Stimulated activated CD8-positive, alpha-beta memory T cell treated with anti-CD3 and anti-CD28 coated beads, Interleukin-7, amount 100 ng/mL, for 48 hours (primary cell): ENCODE measurements at places on chromosomes 11 and 22.

DNA sequence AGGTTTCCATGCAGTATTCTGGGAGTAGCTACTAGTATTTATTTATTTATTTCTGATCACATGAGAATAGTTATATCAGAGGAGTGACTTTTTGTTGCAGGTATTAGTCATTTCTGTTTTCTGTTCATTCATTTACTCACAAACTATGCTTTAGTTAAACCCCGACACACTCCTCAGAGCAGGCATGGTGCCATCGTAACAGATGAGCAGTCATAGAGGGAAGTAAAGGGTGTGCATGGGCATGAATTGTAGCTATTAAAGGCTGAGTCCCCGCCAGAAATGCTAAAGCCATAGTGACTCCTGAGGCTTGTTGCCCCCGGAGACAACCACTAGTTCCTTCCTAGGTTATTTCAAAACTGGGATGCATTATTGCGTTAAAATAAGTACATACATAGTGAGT, 10.6 kb downstream of the JHY start:
- no peak for DNase-seq

DNA sequence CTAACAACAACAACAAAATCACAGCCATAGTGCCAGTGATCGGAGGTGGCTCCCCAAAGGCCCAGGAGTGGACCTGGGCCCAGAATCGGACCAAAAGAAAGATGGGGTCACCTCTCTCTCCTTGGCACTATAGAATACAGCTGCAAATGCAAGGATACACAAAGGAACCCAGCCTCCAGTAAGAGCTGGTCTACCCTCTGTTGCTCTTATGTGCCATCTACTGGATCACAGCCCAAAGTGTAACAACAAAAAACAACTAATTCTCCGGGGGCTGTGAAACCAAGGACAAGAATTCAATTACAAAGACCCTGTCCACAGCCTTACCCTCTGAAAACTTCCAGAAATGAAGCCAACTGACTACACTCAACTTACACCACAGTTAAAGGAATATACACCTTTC, 21.6 kb downstream of the OR8G5 start:
- DNase-seq, result no peak

GRCh38 chr22:42236848-42237247, 33.6 kb downstream of the TCF20 start:
- no peak for DNase-seq

GRCh38 chr11:12461516-12461915, 84.1 kb downstream of the PARVA start:
- DNase-seq, result no peak

DNA sequence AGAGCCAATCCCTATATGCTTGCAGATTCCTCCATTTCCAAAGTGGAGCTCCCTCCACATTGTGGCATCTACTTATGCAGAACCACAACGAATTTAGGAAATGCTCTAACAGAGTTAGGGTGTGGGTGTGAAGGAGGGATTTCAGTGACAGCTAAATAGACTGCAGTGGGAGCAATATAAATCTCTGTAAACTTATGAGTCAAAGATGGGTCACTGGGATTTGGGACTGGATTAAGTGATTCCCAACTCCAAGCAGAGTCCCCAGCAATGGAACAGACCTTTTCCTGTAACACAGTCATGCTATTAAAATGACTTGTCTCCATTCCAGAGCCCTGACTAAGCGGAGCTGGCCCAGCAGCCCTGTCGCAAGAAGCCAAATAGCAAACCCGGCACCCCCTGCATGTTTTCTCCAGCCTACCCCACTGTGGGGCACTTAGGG, 36.6 kb downstream of the RPL27A start:
- DNase-seq, result no peak

DNA sequence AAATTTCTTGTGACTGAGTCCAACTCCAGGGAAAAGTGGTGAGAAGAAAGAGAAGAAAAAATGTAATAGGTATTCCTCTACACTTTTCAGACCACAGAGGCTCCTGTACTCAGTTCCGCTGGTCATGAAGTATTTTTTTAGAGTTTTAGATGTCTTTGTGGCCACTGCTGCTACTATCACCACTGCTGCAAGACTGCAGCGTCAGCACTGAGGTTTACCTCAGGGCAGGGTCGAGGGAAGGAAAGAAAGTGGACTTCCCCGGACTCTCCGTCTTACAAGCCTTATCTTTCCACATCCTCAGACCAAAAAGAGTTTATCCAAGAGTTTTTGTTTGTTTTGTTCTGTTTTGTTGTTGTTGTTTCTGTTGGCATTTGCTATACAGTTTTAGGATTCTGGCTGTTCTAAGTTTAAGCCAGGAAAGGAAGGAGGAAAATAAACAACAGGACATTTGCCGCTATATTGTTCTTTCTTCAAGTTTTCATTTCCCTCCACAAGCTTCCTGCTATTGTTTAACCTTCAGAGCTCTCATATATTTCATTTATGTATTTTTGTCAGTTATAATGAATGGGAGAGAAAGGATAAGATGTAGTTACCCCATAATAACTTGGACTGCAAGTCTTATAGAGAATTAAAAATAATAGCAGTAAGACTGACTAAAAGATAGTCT, 919.3 kb downstream of the NTM start:
- no peak for DNase-seq

GRCh38 chr11:29913352-29913751, 103.5 kb downstream of the KCNA4 start:
- DNase-seq, result no peak

- no peak for DNase-seq
Measured at GRCh38 chr11:79189055-79189454, 251.8 kb downstream of the TENM4 start.

DNA sequence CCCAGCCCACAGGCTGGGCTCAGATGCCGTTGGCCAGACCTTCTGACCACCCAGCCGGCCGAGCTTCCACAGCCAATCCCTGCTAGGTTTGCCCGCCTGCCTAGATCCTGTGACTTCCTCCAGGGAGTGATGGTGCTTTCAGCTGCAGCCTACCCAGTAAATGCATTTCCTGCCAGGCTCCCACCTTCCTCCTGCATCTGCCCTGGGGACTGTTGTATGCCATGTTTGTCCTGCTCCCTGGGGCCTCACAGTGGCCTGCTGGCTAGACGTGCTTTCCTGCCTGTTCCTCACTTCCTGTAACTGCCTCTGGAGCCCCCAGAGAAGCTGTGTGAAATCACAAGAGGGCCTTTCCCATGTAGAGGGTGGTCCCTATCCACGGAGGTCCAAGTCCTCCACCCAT, 86.2 kb downstream of the GALNT18 start:
- no peak for DNase-seq

DNA sequence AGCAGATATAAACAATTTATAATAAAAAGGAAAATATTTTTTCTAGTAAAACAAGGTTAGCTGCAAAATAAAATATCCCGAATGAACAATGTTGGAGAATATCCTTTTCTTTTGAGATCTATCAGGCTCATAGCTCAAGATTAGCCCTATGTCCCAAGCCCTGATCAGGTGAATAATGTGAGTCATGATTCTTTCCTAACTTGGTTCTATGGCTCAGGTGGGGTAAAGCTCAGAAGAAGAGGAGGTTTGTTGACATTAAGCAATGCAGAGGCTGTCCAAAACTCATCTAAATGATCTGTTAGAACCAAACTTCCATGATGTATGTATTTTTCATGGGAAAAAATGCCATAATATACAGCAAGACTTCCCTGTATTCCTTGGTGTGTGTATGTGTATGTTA, 86.1 kb downstream of the TRIM44 start:
- DNase-seq, result no peak

DNA sequence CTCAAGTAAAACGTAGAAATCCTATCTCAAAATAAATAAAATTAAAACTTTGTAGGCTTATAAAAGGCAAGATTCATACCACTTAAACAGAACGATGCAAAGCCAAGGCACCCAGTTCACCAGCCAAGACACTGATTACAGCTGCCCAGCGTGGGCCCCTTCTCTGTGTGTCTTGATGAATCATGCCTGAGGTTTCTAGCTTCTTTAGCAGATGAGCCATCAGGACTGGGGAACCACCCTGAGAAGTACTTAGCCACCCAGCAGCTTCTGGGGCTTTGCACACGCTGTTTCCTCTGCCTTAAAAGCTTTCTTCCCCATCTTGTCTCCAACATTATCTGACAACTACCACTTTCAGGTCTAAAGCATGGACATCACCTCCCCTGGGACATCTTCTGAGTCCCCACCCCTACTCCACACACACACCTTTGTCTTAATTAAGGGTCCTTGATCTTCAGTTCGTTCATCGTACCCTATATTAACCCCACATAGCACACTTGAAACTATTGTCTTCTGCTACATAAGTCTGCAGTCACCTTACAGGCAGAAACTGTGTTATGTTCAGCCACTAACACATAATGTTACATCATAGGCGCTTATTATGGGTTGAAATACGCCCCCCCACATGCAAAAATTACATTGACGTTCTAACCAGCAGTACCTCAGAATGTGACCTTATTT, 8.7 kb upstream of the LAYN start:
- peak; percentile 76 for DNase-seq

GRCh38 chr11:34613015-34613414, 7.9 kb upstream of the EHF start:
- DNase-seq, result no peak

DNA sequence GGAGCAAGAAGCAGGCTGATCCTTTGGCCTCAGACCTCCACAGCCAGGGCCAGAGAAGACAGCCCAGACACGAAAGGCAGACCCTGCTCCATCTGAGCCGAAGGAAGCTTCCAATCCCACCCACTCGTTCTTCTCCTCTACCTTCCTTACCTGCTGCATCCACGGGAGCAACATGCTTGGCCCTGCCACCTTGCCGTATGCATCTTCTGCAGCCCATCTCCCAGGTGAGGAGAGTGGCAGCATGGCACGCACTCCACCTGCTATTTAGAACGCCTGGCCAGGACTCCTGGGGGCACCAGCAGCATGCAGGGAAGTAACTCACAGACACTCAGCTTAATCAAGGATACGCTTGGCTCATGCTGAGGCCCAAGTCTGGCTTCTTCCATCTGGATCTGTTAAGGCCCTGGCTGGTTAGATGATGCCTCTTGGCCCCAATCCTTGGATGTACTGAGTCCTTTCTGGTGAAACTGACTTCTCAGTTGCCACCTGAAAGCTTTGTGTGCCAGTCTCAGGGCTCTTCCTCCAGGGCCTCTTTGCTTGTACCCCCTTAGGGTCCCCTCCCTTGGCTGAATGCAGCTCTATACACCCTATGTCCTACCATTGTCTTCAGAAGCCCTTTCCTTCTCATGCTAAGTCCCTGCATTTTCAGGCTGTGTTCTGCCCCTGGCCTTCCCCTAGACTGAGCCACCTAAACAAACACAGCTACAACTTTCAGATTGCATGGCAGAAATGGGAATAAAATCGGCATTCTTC, 604.9 kb downstream of the BUD13 start:
- DNase-seq, result no peak

- DNase-seq, result no peak
Measured at GRCh38 chr11:67577951-67578350, 5.7 kb upstream of the GSTP1 start.

- DNase-seq, result no peak
Measured at GRCh38 chr11:59283825-59284772, 71.4 kb upstream of the MPEG1 start.

DNA sequence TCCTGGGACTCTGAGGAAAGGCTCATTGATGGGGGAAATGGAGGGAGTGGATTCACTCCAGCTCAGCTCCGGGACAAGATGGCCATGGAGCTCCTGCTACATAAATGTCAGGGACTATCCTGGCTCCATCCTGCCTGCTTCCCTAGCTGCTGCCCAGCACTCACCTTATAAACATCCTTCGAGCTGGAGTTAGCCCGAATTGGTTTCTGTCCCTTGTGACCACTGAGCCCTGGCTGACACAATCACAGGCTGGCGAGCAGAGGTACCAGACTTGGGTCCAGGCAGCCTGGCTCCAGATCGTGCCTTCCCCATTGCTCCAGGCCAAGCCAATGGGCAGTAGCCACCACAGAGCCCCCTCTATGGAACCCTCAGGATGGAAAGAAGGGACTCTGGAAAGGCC, 77.6 kb downstream of the FDX1 start:
- no peak for DNase-seq

DNA sequence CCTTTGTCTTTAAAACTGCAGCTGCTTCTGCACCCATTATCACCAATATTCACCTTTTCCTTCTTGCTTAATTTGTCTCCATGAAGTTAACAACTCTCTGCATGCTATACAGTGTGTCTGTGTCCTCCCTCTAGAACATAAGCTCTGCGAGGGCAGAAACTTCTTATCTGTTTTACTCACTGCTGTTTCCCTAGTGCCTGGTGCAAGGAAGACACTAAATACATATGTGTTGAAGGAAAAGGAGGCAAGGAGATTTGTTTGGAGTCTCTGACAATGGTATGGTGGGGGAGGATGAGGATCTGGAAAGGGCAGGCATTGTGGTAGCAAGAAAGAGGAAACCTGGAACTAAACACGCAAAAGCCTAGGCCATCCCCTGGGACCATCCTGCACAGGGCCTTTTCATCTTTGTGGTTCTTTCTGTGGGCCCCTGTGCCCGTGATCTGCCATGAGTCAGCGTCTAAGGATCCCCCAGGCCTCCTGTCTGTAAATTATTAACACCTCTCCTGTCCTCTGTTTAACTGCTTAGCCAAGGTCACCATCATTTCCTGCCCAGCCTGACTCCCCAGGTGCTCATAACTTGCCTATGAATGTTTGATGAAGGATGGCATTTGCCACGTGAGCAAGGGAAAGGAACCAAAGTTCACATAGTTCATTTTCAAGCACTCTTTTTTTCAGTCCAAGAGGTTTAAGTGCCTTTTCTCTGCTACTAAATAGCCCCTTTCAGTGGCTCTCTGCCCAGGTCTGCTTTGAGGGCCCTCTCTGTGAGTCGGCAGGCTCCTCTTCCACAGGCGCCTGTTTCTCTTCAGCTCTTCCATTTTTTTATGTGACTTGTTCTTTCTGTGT, 131.1 kb downstream of the RASSF10 start:
- DNase-seq, result no peak

GRCh38 chr22:48257685-48258055, 1495.2 kb downstream of the TBC1D22A start:
- DNase-seq, result no peak

GRCh38 chr11:134944986-134945385, 532.9 kb upstream of the B3GAT1 start:
- no peak for DNase-seq

DNA sequence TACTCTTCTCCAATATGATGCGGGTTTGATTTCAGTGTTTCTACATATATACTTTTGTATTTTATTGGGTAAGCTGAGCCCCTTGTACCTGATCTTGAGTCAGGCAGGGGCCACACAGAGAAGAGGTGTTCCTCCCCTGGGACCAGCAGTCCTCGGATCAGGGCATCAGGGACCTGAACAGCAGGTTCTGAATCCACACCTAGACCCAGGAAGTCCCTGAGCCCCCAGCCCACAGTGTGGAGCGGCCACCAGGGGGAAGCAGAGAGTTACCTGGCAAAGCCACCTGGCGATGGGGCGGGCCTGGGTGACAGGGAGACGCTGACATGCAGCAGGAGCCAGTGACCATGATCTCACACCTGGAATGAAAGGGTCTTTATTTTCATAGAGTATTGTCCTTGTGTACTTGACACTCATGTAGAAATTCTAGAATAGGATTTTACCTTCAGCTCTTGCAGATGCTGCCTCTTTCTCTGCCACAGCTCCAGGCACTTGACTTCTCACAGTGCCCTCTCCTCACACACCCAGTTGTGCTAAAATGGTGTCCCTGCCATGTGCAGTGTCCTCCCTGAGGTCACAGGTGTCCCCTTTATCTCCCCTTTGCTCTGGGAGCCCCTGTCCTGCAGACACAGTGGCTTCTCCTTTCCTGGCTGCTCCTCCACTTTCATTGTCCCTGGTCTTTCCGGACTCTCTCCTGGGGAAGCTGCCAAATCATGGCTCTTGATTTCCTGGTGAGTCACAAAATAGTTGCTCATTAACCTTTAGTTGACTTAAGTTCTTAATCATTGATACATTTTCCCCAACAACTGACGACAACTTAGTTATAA, 48.5 kb downstream of the GGTLC2 start:
- peak; percentile 37 for DNase-seq
